ENCODE measurements at places on chromosomes 5 and 9.

- peak; percentile 1 for DNase-seq
Observed at GRCh38 chr5:99169309-99169708, 240.5 kb upstream of the CHD1 start.

DNA sequence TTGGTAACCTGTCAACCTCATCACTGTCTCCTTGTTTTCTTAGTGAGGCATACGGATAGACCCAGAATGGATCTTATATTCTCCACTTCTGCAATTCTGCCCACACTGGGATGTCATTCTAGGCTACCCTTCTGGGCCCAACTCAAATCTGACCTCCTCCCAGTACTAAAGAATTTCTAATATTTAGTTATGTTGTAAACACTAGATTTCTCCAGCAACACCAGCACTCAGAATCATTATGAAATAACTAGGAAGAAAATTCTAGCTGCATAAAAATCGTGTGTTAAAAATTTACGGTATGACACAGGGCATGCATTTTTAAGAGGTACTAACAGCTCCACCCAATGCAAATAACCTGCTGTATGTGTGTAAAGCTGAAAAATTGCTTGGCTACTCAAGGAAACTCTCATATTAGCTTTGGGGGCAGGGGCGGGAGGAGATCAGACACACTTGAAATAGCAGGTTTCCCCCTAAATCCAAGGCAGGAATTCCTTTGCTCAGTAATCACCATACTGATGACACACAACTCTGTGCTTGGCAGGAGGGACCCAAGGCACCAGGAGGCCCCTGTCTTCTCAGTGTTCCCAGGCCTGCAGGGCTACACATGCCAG is 27.3 kb downstream of the MACROH2A1 start:
- peak; percentile 73 for DNase-seq

DNA sequence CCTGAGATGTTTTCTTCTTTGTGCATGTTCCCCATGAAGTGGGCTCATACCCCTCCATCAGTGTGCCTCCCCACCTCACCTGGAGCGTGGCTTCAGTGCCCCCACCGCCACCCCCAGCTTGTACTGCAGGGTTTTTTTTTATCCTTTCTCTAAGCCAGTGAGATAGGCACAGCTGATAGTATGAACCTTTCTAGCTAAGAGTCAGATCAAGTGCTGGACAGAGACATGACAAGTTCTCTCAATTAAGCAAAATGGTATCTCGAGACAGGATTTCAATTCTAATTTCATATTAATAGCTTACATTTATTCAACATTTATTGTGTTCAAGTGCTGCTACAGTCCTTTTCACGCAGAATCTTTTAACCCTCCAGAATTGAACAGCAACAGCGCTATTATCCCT is 55.7 kb downstream of the NDFIP1 start:
- no peak for DNase-seq

DNA sequence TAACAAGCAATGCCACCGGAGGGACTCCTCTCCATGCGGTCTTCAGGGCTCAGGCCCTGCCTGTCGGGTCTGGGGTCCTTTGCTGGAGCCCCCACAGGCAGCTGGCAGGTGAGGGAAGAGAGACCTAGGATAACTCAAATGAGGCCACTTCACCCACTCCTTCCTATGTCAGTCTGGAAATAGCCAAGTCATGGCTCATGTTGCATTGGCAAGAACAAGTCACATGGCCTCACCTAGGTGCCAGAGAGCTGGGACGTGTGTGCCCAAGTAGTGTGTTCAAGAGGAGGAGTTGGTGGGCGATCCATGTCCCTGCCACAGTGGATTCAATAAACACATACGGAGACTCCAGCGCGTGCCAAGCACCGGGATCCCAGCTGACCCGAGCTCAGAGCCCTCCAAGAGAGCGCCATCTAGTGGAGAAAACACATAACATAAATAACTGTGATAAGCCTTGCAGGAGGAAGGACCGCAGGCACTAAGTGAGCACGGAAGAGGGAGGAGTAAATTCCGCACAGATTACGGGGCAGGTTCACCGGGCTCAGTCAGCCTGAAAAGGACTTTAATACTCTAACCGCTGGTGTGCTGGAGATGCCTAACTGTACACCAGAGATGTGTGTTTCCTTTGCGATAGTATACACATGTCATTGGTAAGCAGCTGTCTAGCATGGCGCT is 580.8 kb downstream of the CCDC171 start:
- peak; percentile 75 for DNase-seq

- DNase-seq, result peak; percentile 92
Observed at GRCh38 chr5:83306572-83307241, 164.8 kb upstream of the VCAN start.

DNA sequence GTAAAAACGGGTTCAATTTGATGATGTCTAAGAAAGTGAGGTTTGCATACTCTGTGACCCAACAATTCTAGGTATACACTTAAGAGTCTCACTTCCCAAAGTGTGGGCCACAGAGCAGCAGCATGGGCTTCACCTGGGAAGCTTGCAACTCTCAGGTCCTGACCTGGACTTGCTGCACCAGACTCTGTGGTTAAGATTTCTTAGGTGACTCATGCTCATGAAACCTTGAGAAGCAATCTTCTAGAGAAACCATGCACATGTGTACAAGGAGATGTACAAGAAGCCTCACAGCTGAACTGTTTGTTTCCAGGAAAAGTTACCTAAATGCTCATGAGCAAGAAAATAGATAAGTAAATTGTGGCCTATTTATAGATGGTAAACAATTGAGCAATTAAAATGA is 30.0 kb downstream of the DNAJC21 start:
- DNase-seq, result no peak

GRCh38 chr9:14478175-14479162 is 164.5 kb upstream of the NFIB start:
- peak; percentile 26 for DNase-seq

DNA sequence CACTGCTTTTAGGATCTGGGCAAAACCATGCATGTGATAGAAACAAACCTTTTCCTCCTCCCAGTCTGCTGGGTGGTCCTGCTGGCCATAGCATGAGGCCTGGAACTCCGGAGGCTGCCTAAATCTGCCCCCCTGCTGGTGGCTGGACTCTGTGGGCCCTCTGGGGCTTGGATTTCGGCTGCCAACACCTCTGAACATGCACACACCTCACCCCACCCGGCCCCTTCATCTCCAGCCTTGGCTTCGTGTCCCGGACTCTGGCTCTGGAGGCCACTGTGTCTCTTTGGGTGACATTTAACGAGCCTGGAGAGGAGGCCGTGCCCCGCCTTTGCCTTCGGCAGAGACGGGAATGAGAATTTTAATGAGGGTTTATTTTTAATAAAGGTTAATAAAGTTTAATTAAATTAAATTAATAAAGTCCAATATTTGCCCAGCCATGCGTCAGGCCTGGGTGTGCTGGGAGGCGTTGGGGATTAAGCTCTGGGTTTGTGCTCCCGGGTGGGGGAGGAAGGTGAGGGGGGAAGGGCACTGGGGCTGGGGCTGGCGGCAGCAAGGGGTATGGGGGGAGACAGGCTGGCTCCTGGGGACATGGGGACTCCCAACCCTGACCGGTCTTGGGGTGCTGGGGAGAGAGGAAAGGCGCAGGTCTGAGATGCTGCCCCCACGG is 251.8 kb downstream of the PBX3 start:
- no peak for DNase-seq

DNA sequence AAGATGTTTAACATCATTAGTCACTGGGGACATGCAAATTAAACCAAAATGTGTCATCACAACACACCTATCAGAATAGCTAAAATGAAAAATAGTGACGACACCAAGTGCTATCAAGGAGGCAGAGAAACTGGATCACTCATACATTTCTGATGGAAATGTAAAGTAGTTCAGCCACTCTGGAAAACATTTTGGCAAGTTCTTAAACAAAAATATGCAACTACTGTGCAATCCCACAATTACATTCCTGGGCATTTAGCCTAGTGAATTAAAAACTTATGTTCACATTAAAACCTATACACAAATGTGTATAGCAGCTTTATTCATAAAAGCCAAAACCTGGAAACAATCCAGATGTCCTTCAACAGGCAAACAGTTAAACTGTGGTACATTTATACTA is 53.1 kb downstream of the SVEP1 start:
- DNase-seq, result peak; percentile 95

DNA sequence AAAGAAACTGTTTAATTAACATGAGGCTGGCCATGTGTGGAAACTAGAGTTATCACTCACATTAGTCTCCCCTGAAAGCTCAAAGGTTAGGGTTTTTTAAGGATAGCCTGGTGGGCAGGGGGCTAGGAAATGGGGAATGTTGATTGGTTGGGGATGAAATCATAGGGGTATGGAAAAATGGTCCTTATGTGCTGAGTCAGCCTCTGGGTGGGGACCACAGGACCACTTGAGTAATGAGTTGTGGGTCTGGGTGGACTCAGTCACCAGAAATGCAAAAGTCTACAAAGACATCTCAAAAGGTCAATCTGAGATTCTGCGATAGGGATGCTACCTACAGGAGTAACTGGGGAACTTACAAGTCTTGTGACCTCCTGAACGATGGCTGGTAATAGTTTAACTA is 362.8 kb downstream of the DMAC1 start:
- DNase-seq, result no peak

- DNase-seq, result peak; percentile 57
Observed at GRCh38 chr5:78243639-78244038, 50.9 kb downstream of the AP3B1 start.

GRCh38 chr9:137162505-137163364 is 7.1 kb downstream of the LRRC26 start:
- no peak for DNase-seq

GRCh38 chr9:77433675-77434445 is 214.3 kb downstream of the GNA14 start:
- peak; percentile 76 for DNase-seq

- DNase-seq, result no peak
Observed at GRCh38 chr5:35963381-35963843, 25.0 kb upstream of the CAPSL start.

DNA sequence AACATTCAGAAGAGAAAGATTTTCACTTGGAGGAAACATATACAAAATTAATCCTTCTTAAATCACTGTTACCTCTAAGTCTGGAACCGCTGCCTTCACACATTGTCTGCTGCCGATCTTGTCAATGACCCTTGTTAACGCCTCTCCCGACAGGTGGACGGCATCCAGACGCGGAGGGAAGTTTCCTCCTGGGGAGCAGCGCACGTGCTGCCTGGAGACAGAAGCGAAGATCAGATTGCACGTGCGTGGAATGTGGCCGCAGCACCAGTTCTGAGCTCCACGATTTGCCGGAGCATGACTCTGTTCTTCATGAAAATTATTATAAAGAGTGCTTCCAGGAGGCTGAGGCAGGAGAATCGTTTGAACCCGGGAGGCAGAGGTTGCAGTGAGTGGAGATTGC is 183.6 kb upstream of the IRX4 start:
- DNase-seq, result no peak

- DNase-seq, result no peak
Observed at GRCh38 chr9:129875181-129875611, 39.9 kb downstream of the USP20 start.

GRCh38 chr5:4044881-4045280 is 449.2 kb downstream of the IRX1 start:
- no peak for DNase-seq

DNA sequence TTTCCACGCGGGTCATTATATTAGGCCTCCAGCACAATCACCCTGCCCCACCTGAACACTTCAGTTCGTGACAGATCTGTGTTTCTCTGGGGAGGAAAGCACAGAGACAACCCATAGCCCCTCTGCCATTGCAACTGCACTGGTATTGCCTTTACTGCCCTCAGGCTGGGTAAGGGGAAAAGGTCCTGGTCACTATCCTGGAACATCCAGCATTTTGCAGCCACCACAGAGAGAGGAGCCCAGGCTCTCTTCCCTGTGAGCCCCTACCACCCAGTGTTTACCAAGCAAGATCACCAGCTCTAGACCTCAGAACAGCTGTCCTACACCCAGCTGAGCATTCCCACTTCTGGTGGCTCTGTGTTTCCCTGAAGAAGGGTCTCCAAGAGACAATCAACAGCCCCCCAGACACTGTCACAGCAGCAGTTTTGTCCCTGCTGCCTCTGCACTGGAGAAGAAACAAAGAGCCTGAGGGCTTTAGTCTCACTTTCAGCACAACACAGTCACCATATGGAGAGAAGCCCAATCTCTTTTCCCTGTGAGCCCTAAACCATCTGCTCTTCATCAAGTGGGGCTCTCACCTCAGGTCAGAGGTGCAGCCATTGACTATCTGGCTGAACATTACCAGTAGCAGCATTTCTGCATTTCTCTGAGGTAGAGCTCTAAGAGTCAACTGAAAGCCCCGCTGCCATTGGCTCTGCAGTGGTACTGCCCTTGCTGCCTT is 655.2 kb upstream of the FAM174A start:
- no peak for DNase-seq

GRCh38 chr5:42592401-42593140 is 164.0 kb upstream of the CCDC152 start:
- peak; percentile 80 for DNase-seq

DNA sequence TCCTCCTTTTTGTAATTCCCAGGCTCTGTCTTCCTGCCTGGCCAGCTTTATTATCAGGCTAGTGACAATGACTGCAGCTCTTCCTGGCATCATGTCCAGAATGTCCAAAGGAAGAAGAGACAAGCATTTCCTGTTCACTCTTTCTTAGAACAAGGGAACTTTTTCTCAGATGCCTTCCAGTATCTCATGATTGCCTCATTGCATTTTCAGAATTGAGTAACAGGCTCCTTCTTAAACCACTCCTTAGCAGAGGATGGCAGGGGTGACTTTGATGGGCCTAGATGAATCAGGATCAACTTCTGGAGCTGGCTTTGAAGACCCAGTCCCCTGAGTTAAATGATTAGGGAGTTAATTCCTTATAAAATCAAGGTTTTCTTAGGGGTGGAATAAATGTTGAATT is 92.9 kb upstream of the RASGRF2 start:
- DNase-seq, result no peak

All from fibroblast of skin of scalp (primary cell).